Fibroblast of skin of right biceps (primary cell): ENCODE measurements at places on chromosomes 1 and 21.

DNA sequence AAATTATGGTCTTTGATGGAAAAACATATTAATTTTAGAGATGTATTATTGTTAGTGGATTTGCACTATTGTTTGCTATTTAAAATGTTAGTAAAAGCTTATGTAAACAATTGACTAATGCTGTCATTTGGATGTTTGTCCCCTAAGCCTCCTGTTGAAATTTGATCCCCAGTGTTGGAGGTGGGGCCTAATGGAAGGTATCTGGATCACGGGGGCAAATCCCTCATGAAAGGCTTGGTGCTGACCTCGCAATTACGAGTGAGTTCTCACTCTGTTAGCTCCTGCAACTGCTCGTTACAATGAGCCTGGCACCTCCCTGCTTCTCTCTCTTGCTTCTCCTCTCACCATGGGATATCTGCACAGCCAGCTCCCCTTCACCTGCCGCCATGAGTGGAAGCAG, 14.3 kb downstream of the TMEM35B start:
- no peak for DNase-seq

GRCh38 chr1:197787056-197787455, 11.8 kb upstream of the DENND1B start:
- DNase-seq, result peak; percentile 56

GRCh38 chr1:34625521-34626015, 129.3 kb upstream of the GJB5 start:
- no peak for DNase-seq

DNA sequence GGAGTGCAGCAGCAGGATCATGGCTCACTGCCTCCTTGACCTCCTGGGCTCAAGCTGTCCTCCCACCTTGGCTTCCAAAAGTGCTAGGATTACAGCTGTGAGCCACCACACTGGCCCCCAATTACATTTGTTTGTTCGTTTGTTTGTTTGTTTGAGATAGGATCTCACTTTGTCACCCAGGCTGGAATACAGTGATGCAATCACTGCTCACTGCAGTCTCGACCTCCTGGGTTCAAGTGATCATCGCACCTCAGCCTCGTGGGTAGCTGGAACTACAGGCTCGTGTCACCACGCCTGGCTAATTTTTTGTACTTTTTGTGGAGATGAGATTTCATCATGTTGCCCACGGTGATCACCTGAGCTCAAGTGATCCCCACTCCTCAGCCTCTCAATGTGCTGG, 2.0 kb upstream of the VPS72 start:
- DNase-seq, result no peak

DNA sequence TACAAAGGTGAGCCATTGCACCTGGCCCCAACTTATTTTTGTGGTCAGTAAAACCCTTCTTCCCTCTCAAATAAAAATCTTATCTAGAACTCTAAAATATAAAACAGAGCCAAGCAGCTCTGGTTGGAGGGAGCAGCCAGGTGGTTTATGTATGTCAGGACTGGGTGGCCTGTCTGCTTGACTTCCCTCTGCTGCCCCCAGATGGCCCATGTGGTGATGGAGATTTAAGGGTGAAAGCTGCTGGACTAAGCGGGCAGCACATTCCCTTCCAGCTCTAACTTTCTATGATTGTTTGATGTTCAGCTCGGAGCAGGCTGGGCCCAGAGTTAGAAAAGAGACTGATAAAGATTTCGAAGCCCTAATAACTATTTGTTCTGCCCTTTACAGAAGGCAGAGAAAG, 11.9 kb upstream of the PAQR6 start:
- DNase-seq, result no peak

- no peak for DNase-seq
Measured at GRCh38 chr1:152941037-152941711, 5.8 kb upstream of the SPRR5 start.

GRCh38 chr1:82162486-82163420, 362.0 kb downstream of the ADGRL2 start:
- DNase-seq, result peak; percentile 34

DNA sequence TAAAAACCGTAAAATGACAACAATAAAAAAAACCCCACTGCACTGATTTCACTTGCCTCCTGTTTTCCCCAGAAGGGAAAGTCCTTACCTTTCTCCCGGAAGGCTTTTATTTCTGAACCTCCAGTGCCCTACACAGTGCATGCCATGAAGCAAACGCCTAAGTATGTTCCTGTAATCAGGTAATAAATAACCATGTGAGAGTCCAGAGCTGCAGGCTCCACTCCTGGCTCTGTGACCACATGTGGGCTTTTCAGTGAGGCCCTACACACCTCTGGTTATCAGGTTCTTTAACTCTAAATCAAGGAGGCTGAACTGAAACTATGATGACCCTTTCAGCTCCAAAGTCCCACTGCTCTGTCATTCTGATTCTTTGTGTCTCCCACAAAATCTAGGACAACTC, 20.8 kb upstream of the NR5A2 start:
- DNase-seq, result no peak

- DNase-seq, result no peak
Measured at GRCh38 chr1:59413327-59413720, 116.4 kb downstream of the FGGY start.

GRCh38 chr1:10074852-10075730, 42.3 kb downstream of the UBE4B start:
- DNase-seq, result no peak

DNA sequence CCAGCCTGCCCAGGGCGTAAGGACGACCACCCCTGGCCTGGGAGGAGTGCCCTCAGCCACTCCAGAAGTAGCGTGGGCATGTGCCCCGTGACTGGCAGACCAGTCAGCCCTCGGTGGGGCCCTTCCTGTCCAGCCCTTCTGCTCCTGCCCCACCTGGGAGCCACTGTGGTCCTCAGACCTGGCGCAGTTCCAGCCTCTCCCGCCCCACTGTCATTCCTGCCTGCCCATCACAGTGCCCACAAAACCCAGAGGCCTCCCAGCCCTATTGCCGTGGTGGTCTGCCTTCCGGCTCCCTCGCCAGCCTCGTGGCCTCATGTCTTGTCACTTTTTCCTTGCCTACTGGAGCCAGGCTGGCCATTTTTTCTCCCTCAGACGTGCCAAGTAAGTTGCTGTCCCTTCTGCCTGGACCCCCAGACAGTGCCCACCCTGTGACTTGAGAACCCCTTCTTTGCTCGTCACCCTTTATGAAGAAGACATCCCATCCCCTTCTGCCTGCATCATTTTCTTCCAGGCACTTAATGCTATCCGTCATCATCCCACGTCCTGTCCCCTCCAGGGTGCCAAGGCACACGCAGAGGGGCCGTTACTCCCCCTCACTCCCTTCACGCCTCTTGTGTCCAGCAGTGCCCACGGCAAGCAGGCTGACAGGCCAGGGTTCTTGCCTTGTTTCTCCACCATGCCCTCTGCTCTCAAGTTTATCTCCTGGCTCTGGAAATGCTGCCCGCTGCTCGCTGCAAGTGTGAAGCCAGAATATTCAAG, 122.6 kb downstream of the CAMTA1 start:
- no peak for DNase-seq

- DNase-seq, result no peak
Measured at GRCh38 chr21:39317134-39318090, 4.0 kb upstream of the BRWD1 start.

- DNase-seq, result peak; percentile 7
Measured at GRCh38 chr1:162074276-162075005, 5.0 kb downstream of the NOS1AP start.

DNA sequence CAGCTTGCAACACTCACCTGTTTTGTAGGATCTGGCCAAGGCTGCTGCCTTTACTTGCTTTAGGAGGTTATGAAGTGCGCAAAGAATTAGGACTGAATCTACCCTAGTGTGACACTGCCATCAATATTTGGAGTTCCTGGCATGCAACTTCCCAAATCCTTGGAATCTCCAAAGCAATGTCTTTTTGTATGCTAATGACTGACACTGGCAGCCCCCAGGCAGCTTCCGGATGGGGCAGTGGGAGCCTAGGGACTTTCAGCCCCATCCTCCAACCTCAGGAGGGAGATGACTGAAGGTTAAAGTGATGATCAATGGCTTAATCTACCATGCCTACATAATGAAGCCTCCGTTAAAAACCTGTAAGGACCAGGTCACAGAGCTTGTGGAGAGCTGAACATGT, 5.5 kb downstream of the RCC2 start:
- DNase-seq, result no peak

DNA sequence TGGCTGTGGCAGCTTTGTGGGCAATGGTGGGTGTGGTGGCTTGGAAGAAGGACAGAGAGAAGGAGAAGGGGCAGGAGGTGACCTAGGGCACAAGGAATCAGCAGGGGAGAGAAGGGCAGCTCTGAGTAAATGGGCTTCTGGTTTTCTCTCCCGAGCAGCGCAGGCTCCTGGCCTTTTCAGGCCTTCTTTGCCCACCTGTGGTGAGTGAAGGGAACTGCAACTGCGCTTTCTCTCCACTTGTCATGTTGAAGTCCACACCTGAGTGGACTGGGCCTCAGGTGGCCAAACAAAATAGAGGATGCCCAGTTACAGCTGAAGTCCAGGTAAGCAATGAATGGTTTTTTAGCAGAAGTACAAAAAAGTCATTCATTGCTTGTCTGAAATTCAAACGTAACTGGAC, 29.4 kb upstream of the KCNA10 start:
- no peak for DNase-seq

DNA sequence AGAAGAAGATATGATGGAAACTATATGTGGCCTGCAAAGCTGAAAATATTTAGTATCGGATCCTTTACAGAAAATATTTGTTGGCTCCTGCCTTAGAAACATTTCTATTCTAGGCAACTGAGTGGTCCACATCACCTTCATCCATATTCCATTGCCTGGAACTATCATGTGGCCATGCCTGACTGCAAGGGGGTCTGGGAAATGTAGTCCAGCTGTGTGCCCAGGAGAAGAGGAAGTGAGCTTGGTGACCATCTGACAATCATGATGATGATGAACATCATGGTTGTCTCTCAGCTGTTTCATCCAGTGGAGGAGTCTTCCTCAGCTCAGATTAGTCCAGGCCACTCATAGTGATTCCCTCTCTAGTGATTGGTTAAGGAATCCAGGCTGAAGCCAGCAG, 61.8 kb upstream of the IFNLR1 start:
- DNase-seq, result no peak

DNA sequence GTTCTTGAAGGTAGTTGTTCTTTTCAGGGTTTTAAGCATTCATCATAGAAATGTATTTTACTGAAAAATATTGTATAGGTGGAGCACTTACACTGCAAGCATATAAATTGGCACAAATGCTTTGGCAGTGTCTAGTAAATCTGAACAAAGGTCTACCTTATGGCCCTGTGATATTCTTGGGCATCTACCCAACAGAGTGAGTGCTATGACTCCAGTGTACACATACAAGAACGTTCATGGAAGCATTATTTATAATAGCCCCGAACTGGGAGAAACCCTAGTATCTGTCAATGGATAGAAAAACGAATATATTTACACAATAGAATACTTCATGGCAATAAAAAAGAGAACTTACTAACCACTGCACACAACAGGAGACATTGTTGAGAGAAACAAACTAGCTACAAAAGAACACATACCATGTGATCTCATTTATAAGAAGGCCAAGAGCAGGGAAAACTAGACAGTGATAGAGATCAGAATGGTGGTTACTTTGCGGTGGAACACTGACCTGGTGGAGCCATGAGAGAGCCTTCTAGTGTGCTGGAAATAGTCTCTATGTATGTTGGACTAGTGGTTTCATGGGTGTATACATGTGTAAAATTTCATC, 96.0 kb downstream of the MAB21L3 start:
- no peak for DNase-seq

DNA sequence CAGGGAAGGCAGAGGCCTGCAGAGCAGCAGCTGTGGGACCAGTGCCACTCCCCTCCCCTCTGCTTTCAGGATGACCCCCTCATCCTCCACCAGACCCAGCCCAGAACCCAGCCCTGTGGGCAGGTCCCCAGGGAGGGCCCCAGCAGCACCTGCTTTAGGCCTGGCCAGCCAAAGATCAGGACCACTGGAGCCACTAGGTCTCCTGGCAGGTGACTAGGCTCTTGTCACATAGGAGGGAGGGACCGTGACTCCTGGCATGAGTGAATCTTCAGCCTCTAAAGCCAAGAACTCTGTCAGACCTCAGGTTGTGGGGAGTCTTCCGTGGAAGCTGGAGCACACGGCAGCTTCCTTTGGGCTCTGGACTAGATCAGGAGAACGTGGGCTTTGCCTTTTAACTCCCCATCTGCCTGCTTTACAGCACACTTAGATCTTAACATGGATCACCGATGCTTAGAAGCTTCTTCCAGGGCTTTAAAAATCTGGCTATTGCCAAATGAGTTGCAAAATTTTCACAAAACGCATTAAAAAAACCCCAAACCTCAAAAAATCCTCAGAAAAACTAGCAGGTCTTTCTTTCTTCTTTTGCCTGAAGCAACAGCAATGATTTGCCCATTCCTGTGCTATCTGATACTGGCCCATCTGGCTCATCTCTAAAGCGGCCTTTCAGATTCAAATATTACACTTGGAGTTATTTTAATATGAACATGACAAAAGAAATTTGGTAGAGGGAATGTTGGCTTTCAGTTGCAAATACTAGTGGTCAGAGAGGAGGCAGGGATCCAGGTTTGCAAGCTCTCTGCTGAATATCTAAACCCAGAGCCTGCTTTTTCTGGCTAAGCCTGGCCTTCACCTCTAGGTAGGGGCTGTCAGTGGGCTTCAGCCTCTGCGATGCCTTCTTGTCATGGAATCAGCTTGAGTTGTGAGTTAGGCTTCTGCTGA, 235.2 kb downstream of the SDCCAG8 start:
- DNase-seq, result peak; percentile 55

DNA sequence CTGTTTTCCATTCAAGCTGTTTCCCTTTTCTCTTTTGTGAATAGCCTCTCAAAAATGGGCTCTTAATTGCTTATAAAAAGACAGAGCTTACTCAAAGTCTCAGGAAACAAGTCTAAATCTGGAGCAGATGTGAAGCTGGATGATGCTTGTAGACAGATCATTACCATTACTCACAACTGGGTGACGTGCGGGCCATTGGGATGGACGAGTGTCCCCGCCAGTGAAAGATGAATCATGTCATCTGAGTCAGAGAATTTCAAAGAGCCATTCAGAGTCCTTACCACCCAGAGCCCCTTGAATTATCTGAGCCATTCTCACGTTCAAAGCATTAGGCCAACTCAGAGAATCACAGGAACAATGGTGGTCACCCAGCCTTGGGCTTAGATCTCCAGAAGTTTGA, 134.6 kb downstream of the HUNK start:
- DNase-seq, result peak; percentile 98

- no peak for DNase-seq
Measured at GRCh38 chr1:116489231-116489697, 81.6 kb downstream of the CD58 start.

DNA sequence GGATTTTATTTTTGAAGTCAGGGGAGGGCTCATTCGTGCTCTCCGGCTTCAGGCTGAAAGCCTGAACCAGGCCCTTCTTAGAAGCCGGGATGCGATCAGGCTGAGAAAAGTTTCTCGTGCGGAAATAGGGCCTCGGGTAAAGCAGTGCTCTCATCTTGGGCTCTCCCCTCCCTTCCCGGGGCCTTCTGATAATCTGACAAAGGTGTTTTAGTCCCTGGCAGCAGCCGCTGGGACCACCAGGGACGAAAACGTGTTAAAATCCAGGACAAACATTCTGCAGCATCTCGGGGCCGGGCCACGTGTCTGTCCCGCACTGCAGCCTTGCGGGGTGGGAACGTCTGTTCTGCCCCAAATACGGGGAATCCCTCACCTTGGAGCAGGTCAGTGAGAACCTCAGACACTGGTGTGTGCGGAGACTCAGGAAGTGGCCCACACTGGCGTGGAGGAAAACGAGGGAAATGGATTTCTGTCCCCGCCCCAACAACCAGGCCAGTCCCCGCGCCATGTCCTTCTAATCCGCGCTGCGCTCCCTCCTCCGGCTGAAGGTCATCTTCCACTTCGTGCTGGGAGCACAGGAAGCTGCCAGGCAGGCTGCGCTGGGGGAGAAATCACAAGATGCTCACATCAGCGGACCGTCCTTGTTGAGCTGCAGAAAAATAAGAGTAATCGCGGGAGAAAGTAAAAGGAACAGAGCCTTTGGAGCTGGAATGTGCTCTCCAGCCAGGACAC, 16.6 kb upstream of the AJAP1 start:
- DNase-seq, result no peak
